Activated T-helper 1 cell treated with anti-CD3 and anti-CD28 coated beads, Interleukin-2, amount 50 U/mL, for 16 hours (primary cell): ENCODE measurements at places on chromosomes 16 and 17.

- DNase-seq: no peak
Observed at GRCh38 chr17:77849239-77849638, 109.3 kb upstream of the TNRC6C start.

DNA sequence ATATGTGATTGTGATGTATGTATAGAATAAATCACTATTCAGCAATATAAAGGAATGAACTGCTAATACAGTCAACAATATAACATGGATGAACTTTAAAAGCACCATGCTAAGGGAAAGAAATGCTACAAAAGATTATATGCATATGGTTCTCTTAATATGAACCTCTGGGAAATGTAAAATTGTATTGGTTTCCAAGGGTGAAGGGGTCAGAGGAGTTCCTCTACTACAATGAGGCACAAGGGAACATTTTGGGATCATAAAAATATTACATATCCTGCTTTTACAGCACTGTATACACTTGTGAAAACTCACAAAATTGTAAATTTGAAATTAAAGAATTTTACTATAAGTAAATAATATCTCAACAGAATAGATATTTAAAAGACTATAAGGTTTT, 111.4 kb downstream of the CA10 start:
- DNase-seq: no peak

GRCh38 chr16:81427219-81427618, 17.4 kb upstream of the CMIP start:
- no peak for DNase-seq

- no peak for DNase-seq
Observed at GRCh38 chr16:51084074-51084928, 66.8 kb downstream of the SALL1 start.

DNA sequence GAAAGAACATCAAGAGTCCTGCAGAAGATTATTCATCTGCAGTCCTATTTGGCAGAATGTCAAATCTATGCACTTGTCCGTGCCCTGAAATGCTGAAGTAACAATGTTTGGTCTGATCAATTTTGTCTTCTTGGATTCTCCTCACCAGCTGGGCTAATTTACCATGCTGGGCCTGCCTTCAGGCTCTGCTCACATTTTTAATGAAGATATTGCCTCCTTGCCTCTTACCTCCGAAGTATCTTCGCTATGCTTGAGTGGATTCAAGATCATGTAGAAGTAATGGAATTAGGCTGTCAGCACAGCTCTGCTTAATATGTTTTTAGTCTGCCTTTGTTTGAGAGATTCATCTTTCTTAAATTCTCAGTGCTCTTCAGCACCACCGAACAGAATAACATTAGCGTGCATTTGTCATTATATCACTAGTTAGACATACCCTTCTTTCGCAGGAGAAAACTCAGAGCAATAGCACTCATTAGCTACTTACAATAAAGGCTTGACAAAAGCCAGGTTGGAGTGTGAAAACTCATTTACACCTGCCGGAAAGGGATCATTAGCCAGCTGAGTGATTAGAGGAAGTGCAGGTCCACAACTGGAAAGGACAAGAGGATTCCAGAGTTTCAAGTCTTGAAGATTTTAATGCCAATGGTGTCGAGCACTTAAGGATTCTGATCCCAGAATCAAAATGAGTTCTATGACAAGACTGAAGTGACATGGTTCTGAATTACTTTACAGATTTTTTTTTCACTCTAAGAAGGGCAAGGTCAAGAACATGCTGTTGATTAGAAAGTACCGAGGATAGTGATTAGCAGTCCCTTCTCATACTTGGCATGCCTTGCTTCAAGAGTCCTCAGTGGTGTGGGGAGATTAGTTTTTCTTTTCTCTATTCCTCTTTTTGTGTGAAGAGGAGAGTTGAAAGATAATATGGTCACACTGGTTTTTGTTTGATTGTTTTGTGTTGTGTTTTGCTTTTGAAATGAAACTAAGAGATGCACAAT, 405.6 kb upstream of the TOM1L1 start:
- DNase-seq: no peak

- DNase-seq: no peak
Observed at GRCh38 chr17:28871056-28871579, 16.3 kb downstream of the ERAL1 start.
